Calu3 (cell line): ENCODE measurements at places on chromosomes 4 and X. TPM values are rescaled to one million over a fixed set of nuclear protein-coding genes. Genes with fewer than 3 reads are reported as not detected.

DNA sequence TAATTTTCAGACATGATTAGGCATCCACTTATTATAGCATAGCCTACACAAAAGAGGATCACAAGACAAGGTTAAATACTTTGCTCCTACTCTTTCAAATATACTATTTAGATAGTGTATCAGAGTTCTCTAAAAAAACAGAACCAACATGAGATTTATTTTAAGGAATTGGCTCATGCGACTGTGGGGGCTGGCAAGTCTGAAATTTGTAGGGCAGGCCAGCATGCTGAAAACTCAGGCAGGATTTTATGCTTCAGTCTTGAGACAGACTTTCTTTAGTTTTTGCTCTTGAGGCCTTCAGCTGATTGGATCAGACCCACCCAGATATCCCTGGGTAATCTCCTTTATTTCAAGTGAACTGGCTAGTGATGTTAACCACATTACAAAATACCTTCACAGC lies 169.5 kb downstream of the MAML3 start:
- peaks cover 10% of the 10 kb centered on the region for H3K4me1 ChIP-seq
- H3K27ac ChIP-seq: no peak overlapping the region
- no peak for DNase-seq
- peaks cover 4% of the 10 kb centered on the region for H3K36me3 ChIP-seq
- H3K27me3 ChIP-seq: no peaks in the 10 kb centered on the region

STS gene
- total RNA-seq: 11.4 and 14.1 TPM in 2 replicates

GRCh38 chr4:140568507-140569306 lies at the start of gene UCP1:
UCP1 (minus strand) TSS chr4:140568961; CDS start chr4:140568729, 232 bp downstream.
- peaks cover 4% of the 10 kb centered on the region for H3K36me3 ChIP-seq
- no peaks in the 10 kb centered on the region for H3K27me3 ChIP-seq
- H3K4me3 ChIP-seq: peak within 1 kb of the TSS; percentile 72
- peak; percentile 28 for DNase-seq

DNA sequence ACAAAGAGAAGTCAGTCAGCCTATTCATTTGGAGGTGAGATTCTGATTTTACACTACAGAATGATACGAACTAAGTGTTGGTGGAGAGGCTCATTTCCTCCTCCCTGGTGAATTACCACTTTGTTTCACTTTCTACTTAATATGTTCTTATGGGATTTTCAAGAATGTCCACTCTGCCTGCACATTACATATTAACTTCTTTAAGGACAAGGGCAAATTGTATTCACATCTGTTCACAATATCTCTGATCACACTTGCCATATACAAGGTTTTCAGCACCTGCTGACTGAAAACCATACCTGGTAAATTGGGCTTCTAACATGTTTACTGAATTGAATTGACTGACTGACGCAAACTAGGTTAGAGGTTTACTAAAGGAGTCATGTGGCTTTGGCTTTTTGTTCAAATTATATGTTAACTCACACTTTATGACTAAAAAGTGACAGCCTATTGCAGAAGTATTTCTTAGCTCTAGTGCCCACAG lies 188.4 kb upstream of the MBNL3 start:
- peaks cover 7% of the 10 kb centered on the region for H3K4me1 ChIP-seq
- H3K27me3 ChIP-seq: no peaks in the 10 kb centered on the region
- no peak overlapping the region for H3K4me3 ChIP-seq
- peak overlapping the region; percentile 33 for H3K27ac ChIP-seq
- H3K36me3 ChIP-seq: no peaks in the 10 kb centered on the region

- no peaks in the 10 kb centered on the region for H3K4me1 ChIP-seq
- H3K4me3 ChIP-seq: no peak overlapping the region
- H3K36me3 ChIP-seq: no peaks in the 10 kb centered on the region
- no peak overlapping the region for H3K27ac ChIP-seq
These were observed 521.9 kb downstream of the FAT4 start for GRCh38 chr4:125836597-125837195.

DNA sequence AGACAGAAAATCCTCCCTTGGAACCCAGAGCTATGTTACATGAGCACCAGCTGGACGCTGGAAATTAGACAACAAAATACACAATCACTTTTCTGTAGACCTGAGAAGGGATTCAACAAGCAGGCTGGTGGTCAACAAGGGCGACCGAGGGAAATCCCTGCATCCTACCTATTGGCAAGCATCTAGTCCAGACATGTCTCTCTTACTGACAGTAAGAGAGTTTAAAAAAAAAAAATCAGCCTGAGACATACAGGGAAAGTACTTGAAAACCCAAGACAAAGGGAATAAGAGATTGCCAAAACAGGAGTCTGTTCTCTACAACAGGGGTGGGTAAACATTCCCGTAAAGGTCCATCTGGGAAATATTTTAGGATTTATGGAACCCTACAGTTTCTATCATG lies 108.0 kb downstream of the KDR start:
- no peaks in the 10 kb centered on the region for H3K36me3 ChIP-seq
- DNase-seq: no peak
- H3K4me3 ChIP-seq: no peak overlapping the region

DNA sequence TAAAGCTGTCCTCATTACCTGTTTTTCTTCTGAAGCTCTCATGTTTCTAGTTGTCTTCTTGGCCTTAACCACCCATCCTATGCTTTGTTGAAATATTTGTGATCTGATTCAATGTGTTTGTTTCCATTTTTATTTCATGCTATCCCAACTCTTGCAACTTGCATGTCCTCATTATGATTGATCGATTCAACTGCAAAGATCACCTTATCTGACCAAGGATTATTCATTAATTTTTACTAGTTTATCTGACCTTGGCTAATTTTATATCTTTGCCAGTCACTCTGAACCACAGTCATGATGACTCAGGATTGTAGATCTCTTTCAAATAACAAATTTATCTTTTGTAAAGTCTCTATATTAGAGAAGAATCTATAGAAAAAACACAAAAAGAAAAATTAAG lies 70.7 kb downstream of the UGT2A2 start:
- H3K27me3 ChIP-seq: no peaks in the 10 kb centered on the region
- no peak overlapping the region for H3K4me3 ChIP-seq
- H3K36me3 ChIP-seq: no peaks in the 10 kb centered on the region
- H3K27ac ChIP-seq: no peak overlapping the region

GRCh38 chr4:124757126-124757525 lies 44.6 kb upstream of the ANKRD50 start:
- H3K4me3 ChIP-seq: no peak overlapping the region
- DNase-seq: no peak
- no peaks in the 10 kb centered on the region for H3K4me1 ChIP-seq
- no peak overlapping the region for H3K27ac ChIP-seq
- H3K27me3 ChIP-seq: no peaks in the 10 kb centered on the region

GRCh38 chrX:15151267-15152186 lies 118.4 kb downstream of the ASB9 start:
- no peaks in the 10 kb centered on the region for H3K36me3 ChIP-seq
- H3K4me3 ChIP-seq: no peak overlapping the region
- H3K4me1 ChIP-seq: peaks cover 28% of the 10 kb centered on the region
- no peak overlapping the region for H3K27ac ChIP-seq
- H3K27me3 ChIP-seq: no peaks in the 10 kb centered on the region
- no peak for DNase-seq

PDE5A gene
- 41.4 and 41.9 TPM in 2 replicates for total RNA-seq

UGT2B15 gene
- total RNA-seq: 0.50 and 0.98 TPM in 2 replicates

GRCh38 chr4:26039639-26040359 lies 125.8 kb downstream of the SMIM20 start:
- no peak overlapping the region for H3K27ac ChIP-seq
- H3K36me3 ChIP-seq: no peaks in the 10 kb centered on the region
- H3K27me3 ChIP-seq: peaks cover 62% of the 10 kb centered on the region
- DNase-seq: no peak
- no peaks in the 10 kb centered on the region for H3K4me1 ChIP-seq

DNA sequence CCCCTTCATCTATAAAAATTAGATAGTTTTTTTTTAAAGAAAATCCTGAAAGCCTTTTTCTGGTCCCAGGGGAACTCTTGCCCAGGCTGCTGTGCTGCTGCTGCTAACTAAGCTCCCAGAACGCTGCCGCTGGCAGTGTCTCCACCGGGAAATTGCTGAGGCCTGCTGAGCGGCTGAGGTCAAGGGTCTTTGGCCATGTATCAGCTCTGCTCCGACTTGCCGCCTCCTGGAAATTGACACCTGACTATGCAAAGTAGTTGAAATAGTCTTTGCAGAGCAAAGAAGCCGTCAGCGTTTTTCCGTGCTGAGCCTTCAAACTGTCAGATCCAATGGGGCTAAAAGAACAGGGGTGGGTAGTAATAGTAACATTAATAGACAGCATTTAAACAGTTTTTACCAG lies 839 bp downstream of the QDPR start:
- no peaks in the 10 kb centered on the region for H3K27me3 ChIP-seq
- H3K4me3 ChIP-seq: peak overlapping the region; percentile 81
- H3K4me1 ChIP-seq: peaks cover 15% of the 10 kb centered on the region
- H3K27ac ChIP-seq: no peak overlapping the region
- peaks cover 16% of the 10 kb centered on the region for H3K36me3 ChIP-seq
- DNase-seq: no peak

AFF2 gene
- 0.17 and 0.27 TPM in 2 replicates for total RNA-seq
